ENCODE measurements at places on chromosomes 1 and 21.

DNA sequence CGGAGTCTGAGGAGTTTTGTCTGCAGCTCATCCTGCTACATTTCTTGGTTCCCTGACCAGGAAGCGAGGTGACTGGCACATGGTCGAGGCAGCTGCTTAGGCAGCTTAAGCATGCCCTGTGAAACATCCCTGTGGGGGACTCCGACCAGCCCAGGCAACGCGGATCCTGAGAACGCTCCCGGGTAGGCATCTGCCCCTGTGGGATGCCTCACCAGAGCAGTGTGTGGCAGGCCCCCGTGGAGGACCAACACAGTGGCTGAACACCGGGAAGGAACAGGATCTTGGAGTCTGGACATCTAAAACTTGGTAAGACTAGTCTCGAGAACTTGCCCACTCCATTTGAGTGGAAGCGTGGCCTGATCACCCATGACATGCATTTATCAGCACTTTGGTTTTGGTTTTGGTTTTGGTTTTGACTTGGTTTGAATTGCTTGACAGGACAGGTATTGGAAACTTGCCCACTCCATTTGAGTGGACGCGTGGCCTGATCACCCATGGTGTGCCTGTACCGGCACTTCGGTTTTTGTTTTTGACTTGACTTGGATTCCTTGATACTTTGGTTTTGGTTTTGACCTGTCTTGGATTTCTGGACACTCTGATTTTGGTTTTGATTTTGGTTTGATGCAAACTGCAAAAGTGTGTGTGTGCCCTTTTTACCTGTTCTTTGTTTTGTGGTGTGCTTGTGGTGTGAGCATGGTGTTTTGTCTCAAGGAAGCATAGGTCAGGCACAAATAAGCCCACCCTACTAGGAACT lies 12.2 kb upstream of the NEK2 start:
- DNase-seq: no peak

GRCh38 chr1:171231326-171231725 lies 17.0 kb upstream of the FMO1 start:
- no peak for DNase-seq

DNA sequence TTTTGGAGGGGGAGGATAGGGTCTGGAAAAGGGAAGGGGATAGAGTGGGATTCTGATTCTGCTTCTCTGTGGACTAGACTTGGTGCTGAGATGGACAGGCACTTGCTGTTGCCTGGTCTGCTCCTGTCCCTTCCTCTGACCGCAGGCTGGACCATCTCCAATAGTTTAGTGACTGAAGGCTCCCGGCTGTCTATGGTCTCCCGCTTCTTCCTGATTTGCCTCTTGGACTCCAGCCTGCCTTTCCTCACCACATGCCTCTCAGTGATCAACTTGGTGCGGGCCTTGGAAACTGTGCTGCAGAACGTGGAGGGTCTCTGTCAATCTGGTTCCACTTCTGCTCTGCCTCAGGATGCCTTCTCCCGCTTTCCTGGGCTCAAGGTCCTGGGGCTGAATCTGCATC lies 6.3 kb upstream of the ZSCAN20 start:
- no peak for DNase-seq

DNA sequence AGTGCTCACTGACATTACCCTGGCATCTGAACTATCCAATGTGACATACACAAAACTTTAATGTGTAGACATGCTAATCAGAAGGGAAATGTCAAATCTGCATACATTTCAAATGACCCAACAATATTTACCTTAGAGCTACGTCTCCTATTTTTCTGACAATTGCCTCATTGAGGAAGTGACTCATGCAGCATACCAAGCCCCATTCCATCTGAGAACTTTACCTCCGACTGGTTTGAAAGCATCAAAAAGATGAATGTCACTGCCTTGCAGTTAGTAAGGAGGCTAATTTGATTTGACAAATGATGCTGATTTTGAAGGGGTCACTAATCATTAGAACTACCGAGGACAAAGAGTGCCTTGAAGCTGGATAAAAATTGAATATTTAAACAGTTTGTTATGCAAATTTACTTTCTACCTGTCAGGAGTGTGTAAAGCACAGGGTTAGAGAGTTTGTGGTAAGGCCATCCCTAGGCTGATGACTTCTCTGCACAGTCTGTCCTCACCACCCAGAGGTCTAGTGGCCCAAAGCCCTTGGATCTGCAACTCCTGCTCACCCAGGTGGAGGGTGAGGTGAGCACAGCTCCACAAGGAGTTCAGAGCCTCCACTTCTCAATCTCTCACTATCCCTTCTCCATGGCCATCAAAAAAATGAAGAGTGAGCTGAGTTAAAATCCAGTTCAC lies 500.3 kb upstream of the C1orf87 start:
- DNase-seq: no peak
